Gastroesophageal sphincter (tissue), 4 donors: ENCODE measurements at places on chromosomes 5 and 9. TPM values are rescaled to one million over a fixed set of nuclear protein-coding genes. Genes with fewer than 3 reads are reported as not detected.

DNA sequence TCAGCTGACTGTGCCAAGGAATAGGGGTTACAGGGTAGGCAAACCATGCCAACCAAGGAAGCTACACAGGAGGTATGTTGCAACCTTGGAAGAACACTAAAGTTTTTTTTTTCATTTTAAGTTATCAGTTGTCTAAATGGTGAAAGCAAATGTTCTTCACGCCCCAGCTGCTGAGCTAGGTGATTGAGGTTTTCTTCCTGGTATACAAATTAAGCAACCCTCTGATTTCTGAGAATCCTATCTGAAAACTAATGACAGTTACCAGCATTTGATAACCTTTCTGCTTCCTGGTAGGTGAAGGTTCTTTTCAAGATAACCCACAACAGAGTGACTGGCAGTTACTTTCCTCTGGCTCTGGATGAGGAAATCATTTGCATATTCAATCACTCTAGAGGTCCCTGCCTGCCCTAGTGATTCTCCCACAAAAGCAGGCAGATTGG, 194.9 kb downstream of the ATP10B start:
- no peak for ATAC-seq

DNA sequence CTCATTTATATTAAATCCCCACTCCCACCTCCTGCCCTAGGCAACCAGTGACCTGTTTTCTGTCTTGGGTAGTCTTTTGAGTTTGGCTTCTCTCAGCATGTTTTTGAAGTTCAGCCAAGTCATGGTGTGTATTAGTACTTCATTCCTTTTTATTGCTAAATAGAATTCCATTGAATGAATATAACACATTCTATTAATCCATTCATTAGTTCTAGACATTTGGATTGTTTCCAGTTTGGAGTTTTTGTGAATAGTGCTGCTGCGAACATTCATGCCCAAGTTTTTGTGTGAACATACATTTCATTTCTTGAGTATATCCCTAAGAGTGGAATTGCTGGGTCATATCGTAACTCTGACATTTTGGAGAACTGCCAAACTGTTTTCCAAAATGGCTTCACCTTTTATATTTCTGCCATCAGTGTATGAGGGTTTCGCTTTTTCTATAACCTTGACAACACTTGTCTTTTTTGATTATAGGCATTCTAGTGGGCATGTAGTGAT, 2.7 kb downstream of the ZNF346 start:
- ATAC-seq = no peak

- ATAC-seq = no peak
Measured at GRCh38 chr5:120848883-120849282, 384.8 kb downstream of the PRR16 start.

GRCh38 chr9:6551136-6551535, 94.4 kb downstream of the GLDC start:
- ATAC-seq = no peak

DNA sequence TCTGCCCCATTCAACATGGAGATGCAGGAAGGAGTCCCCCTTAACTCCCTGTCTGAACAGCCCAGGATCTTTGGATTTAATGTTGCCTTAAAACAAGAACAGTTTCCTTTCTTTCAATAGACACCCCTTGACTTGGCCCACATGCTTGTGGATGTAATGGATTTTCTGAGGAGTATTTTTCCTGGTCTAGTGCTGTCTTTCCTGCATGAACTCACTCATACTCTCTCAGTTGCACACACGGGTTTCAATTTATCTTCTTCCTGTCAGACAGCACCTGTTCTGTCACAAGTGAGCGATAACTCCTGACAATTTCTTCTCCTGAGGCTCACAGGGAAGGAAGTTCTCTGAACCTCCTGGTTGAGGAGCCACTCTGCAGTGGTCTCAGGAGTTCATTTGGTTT, 85.1 kb downstream of the ACER2 start:
- no peak for ATAC-seq

DNA sequence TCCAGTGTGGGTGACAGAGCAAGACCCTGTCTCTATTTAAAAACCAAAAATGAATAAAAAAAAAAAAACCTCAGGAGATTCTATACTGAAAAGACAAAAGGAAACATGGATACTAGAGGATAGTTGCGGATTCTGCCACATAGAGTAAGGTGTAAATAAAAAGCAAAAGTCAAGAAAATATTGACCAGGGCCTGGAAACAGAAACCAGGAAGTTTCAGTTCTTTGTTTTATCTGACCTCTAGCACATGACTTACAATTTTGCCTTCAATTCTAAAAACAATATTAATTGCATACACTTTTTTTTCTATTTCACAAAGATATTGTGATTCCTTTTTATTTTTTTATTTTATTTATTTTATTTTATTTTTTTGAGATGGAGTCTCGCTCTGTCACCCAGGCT, 96.2 kb upstream of the NMUR2 start:
- ATAC-seq = no peak

DNA sequence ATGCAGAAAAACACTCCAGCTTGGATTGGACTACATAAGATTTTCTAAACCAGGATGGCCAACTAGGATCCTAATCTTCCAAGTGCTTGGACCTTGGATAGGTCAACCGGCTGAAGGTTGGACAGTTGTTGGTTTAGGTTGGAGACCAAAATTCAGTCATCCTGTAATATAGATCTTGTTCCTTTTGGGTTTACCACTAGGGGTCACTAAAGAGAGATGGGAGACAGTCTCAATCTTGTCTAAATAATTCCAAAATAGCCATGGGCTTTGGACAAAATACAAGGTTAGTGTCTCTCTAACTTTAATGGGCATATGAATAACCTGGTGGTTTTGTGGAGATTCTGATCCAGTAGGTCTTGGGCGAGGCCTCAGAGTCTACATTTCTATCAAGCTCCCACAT, 148.7 kb upstream of the ERCC6L2 start:
- peak; percentile 43 for ATAC-seq

DNA sequence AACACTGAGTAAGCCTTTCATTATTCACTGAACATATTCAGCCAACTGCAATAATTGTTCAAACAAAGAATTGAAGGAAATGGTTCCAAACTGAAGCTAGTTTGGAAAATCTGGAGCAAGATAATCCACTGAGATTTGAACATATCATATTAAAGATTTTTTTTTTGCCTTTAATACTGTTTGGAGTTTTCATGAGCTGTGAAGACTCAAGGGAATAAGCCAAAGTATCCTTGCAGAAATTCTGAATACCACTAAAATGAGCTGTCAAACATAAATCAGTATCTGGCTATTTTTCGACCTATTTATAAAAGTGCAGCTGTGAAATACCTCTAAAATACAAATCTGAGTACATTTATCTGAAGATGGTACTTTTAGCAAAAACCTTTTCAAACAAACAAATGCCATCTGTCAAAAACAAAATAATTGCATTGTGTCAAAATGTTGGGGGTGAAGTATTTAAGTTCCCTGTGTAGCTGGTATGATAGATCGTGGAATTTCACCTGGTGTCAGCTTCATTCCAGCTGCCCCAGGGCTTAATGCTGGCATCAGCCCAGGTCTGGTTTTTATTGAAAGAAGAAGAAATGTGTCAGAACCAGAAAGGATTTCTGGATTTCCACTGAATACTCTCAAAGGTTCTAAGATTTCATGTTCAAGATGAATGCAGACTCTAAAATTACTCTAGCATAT, 149.0 kb upstream of the GRAMD2B start:
- ATAC-seq = no peak

GRCh38 chr9:90956026-90956810, 154.6 kb downstream of the SYK start:
- ATAC-seq = no peak

DNA sequence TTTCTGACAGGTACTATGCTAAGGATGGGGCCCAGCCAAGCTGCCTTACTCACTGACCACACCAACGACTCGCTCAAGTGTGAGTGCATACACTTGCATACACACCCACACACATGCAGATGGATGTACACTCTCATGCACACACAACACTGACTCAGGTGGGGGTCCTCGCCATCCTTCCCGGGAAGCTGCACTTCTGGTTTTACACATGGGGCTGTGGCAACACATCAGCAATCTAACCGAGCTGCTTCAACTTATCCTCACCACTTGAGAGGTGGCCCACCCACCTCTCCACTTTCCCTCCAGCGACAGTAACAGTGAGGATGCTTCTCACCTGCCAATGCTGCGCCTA, 67.2 kb upstream of the SLC25A51 start:
- peak; percentile 12 for ATAC-seq

- ATAC-seq = peak; percentile 66
Measured at GRCh38 chr5:128905568-128906110, 59.6 kb upstream of the SLC27A6 start.

- ATAC-seq = no peak
Measured at GRCh38 chr5:127987354-127988145, 96.0 kb upstream of the SLC12A2 start.

DNA sequence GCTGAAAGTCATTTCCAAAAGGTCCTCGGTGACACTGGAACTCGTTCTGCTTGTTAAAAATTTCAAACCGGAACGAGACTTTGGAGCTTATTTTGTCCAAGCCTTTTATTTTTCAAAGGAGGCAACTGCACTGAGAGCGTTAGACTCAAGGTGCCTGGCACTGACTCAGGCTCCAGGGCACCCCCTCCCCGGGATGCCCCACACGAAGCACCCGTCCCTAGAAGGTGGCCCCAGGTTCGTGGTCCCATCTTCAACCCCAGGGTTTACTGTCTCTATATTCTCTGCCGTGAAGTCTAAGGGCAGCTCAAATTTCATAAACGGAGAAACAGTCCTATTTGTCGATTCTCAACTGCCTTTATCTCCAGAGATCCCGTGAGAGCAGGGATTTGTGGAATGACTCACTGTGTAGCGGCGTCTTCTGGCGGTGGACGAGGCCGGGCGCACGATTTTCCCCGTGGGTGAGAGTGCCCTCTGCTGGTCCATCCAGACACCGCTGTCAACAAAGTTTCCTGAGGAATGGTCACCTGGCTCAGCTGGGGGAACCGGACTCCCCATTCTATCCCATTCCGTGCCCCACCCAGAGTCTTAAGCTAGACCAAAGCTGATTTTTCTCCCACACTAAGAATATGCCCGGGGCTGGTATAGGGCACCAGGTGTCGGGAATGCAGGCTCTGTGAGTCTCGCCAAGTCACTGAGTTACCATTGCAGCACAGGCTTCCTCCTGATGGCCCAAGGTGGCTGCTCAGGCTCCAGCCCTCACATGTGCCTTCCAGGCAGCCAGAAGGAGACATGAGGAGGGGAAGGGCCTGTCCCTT, 27.1 kb upstream of the SLC6A19 start:
- peak; percentile 84 for ATAC-seq

- ATAC-seq = no peak
Measured at GRCh38 chr5:131268758-131269370, 5.0 kb downstream of the CDC42SE2 start.

- no peak for ATAC-seq
Measured at GRCh38 chr5:96873449-96873848, 2.9 kb upstream of the ERAP2 start.

GRCh38 chr9:6805532-6805931, 47.8 kb downstream of the KDM4C start:
- no peak for ATAC-seq

- ATAC-seq = no peak
Measured at GRCh38 chr5:171868236-171868635, 82.6 kb downstream of the SMIM23 start.

DNA sequence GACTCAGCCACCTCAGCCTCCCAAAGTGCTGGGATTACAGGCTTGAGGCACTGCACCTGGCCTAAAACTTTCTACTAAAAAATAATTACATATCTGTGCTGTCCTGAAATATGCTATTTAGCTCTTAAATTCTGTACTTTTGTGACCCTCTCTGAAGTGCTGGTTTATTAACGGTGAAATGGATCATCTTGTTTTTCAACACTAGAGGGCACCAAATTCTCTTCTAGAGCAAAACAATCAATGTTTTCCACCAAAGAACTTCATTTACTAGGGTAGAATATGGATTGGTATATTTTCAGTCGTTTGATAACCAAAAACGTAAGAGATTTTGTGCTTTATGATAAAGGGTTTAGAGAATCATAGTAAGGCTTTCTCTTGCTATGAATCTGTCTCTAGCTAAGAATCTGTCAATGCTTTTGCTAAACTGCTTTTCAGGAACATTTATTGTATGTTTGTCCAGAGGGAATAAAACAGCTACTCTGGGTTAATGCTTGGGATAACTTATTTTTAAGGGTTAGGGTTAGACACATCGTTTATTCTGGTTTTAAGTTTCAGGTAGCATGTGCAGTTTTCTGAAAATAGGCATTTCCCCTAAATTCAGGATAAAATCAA, 63.6 kb downstream of the RNF180 start:
- ATAC-seq = no peak

DNA sequence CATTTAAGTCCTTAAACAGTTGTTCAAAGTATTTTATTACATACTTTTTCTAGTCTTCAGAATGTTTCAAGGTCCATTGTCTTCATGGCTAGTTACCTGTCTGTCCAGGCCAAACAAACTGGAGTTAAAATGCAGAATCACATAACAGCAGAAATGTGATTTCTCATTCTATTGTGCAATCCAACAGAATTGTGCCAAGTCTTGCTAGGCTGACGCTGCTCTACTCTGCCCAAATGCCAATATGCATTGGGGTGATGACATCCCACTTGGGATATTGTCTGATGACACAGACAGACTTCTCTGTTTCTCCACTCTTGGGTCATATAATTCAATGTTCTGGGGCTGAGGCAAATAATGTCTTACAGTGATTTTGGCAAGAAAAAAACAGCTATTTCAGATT, 5.2 kb upstream of the SLC22A5 start:
- peak; percentile 82 for ATAC-seq

DNA sequence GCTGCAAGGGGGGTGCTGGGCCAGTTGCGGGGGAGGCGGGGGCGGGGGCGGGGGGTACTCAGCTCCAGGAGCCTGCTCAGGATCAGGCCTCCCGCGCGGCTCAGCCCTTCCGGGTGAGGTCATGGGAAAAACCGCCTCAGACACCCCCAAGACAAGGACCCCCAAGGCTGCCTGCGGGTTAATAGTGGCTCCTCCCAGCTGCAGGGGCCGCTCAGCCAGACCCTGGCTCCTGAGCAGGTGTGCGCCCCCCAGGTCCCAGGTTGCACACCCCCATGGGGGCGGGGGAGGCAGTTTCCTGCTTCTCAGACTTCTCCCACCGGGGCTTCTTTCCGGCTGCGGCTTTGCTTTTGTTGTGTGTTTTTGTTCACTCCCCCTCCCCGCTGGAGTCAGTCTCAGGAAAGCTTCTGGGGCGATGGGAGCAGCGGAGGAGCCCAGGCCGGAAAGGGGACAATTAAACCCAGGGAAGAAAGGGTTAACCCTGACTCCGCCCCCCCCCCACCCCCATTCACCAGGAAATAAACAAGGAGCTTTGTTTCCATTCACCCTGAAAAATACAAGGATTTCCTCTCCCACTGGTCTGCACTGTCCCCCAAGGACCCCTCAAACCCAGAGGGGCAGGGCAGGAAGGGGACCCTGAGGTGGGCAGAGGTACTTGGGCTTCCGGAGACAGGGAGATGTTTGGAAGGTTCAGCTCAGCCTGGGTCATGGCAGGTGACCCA, 42.3 kb upstream of the NOTCH1 start:
- ATAC-seq = no peak

CRAT gene
- total RNA-seq = 59.6 TPM

SHOC1 gene
- total RNA-seq = not detected

ADAMTS16 gene
- total RNA-seq = 0.94 TPM

RNF130 gene
- 84.7 TPM for total RNA-seq

SH2D3C gene
- total RNA-seq = 12.1 TPM

TTC23L gene
- not detected for total RNA-seq

BRINP1 gene
- total RNA-seq = not detected

SLC25A2 gene
- not detected for total RNA-seq
